ENCODE measurements at places on chromosomes 7 and 10.
A peak's percentile ranks its signal among the peaks of the same experiment; 100 is the strongest.

DNA sequence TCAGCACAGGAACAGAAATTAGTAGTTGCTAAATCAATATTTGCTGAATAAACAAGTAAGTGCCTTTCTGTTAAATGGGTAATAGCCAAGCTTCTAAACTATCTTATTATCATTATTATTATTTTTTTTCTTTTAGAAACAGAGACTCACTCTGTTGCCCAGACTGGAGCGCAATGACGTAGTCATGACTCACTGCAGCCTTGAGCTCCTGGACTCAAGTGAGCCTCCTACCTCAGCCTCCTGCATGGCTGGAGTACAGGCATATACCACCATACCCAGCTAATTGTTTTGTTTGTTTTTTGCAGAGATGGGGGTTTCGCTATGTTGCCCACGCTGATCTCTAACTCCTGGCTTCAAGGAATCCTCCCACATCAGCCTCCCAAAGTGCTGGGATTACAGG is 12.3 kb upstream of the ELN start:
- peaks cover 18% of the 10 kb centered on the region for H3K4me1 ChIP-seq
- no peaks in the 10 kb centered on the region for H3K36me3 ChIP-seq
- H3K27ac ChIP-seq, result no peak overlapping the region
- no peaks in the 10 kb centered on the region for H3K27me3 ChIP-seq
- DNase-seq, result no peak

DNA sequence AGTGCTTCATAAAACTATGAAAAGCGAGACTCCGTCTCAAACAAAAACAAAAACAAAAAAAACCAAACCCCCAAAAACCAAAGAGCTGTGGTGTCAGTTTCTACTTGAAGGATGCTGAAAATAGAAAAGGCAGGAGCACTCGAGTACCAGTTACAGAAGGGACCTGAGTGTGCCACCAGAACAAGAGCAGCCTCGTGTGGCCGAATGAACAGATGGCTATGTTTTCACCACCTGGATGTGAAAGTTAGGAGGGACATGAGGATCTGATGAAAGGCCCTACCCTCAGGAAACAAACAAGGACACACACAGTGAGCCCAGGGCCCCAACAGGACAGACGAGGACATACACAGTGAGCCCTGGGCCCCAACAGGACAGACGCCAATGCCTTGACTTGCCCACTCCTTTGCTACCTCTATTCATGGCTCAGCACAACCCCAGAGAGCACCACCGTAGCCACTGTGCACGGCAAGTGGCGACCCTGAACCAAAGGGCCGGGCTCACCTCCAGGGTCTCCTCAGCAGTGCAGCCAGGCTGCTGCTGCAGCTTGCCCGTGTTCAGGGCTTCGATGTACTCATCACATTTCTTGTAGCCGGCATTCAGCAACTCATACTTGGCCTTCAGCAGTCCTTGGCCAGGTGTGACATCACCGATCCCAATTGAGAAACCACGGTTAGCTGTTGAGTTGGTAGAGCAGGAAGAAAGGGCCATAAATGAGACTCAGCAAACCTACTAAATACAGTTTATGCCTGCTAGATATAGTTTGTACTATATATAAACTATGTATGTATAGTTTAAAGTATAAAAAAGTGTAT is 24.9 kb downstream of the POLR3A start:
- H3K4me3 ChIP-seq, result no peak overlapping the region
- H3K27me3 ChIP-seq, result no peaks in the 10 kb centered on the region
- DNase-seq, result no peak
- H3K4me1 ChIP-seq, result no peaks in the 10 kb centered on the region
- H3K36me3 ChIP-seq, result peaks cover 84% of the 10 kb centered on the region

DNA sequence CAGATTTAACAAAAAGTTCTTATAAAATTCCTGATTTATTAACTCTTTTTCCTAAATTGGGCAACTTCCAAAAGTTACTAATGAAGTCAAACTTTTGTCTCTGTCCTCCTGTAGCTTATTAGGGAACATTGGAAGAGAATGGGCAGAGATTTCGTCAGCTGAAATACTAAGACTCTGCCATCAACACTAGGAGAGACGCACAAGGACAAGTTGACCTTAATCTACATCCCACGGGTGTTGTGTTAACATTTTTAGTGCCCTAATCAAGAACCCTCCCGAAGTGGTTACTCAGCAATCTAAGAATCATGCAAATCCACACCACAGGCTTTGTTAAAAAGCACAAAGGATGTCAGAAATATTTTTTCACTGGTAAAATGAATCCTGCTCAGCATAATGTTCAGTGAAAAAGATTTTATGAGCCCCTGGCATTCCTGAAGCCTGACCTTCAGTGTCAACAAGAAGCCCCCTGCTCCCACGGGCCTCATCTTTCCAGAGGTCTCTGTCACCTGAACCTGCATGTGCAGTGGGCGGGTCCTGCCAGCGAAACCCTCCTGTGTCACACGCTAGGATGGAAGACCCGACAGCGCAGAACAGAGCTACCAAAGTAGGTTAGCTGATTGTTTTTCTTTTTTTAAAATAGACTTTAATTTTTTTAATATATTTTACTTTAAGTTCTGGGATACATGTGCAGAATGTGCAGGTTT is 70.6 kb upstream of the AKR1E2 start:
- no peaks in the 10 kb centered on the region for H3K36me3 ChIP-seq
- H3K27ac ChIP-seq, result no peak overlapping the region
- no peaks in the 10 kb centered on the region for H3K4me1 ChIP-seq
- no peak for DNase-seq
- no peaks in the 10 kb centered on the region for H3K27me3 ChIP-seq

- DNase-seq, result no peak
- no peak overlapping the region for H3K27ac ChIP-seq
- H3K36me3 ChIP-seq, result no peaks in the 10 kb centered on the region
- no peak overlapping the region for H3K4me3 ChIP-seq
- no peaks in the 10 kb centered on the region for H3K4me1 ChIP-seq
- H3K27me3 ChIP-seq, result peaks cover 7% of the 10 kb centered on the region
Observed at GRCh38 chr7:388023-388960, 98.3 kb downstream of the FOXL3 start.

DNA sequence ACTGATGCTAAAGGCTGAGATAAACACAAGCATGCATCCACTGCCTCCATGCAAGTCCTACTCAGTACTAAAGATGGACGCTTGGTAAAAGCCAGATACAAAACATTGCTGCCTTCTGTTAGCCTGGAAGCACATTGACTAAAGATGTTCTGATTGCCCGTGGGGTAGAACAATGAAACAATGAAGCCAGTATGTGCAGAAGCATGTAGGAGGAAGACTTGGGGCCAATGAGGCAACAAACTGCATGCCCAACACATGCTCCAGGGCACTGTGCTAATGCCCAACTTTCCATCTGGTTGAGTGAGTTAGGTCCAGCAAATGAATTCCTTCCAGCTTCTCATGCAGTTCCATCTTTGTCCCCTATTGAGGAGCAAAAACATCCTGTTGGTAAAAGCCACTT is 1245.5 kb downstream of the GATA3 start:
- H3K4me1 ChIP-seq, result no peaks in the 10 kb centered on the region
- H3K27ac ChIP-seq, result no peak overlapping the region
- no peak overlapping the region for H3K4me3 ChIP-seq
- no peak for DNase-seq
- H3K36me3 ChIP-seq, result no peaks in the 10 kb centered on the region
- H3K27me3 ChIP-seq, result peaks cover 4% of the 10 kb centered on the region

DNA sequence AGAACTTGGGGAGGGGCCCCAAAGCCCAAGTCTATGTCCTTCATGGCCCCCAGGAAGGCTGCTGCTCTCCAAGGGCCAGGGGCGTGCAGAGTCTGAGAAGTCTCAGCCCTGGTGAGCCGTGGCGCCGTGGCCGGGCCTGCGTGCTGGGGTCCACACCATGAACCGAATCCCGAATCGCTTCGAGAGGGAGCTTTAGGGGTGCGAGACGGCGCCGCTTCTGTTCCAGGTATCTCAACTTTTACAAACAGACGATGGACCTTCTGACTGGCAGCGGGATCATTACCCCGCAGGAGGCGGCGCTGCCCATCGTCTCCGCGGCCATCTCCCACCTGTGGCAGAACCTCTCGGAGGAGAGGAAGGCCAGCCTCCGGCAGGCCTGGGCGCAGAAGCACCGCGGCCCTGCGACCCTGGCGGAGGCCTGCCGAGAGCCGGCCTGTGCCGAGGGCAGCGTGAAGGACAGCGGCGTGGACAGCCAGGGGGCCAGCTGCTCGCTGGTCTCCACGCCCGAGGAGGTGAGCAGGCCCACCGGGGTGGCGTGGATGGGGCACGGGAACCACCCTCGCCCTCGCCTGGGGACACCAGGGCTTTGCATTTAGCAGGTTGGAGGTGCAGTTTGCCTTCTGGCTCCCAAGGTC is 12.7 kb downstream of the STRA8 start:
- H3K4me1 ChIP-seq, result no peaks in the 10 kb centered on the region
- peaks cover 5% of the 10 kb centered on the region for H3K27me3 ChIP-seq

DNA sequence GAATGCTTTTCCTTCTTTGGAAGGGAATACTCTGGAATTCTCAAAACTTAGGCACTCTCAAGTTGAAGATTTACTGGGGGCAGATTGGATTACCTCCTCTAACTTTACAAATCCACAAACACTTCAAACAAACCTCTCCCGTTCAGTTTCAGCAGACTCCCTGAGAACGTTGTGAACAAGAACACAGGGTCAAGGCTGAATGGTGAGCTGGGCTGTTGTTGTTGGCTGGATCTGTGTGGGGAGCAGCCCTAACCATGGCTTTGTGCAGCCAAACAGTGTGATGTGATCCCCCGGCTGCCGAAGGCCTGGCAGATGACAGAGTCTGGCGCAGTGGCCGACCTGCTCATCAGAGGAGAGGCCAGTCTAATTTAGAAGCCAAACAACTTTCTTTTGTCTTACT is 93.1 kb downstream of the BMPER start:
- H3K27ac ChIP-seq, result no peak overlapping the region
- no peaks in the 10 kb centered on the region for H3K4me1 ChIP-seq
- H3K36me3 ChIP-seq, result no peaks in the 10 kb centered on the region

- H3K4me3 ChIP-seq, result peak overlapping the region; percentile 99
- H3K4me1 ChIP-seq, result peaks cover 5% of the 10 kb centered on the region
- H3K27me3 ChIP-seq, result no peaks in the 10 kb centered on the region
- DNase-seq, result peak; percentile 13
- peak overlapping the region; percentile 97 for H3K27ac ChIP-seq
Observed at GRCh38 chr10:112446055-112446854, 459 bp downstream of the ZDHHC6 start.

- H3K27me3 ChIP-seq, result no peaks in the 10 kb centered on the region
- H3K27ac ChIP-seq, result no peak overlapping the region
- DNase-seq, result peak; percentile 40
- no peaks in the 10 kb centered on the region for H3K36me3 ChIP-seq
- no peak overlapping the region for H3K4me3 ChIP-seq
- peaks cover 1% of the 10 kb centered on the region for H3K4me1 ChIP-seq
Observed at GRCh38 chr7:135326636-135327280, 93.1 kb downstream of the STRA8 start.

DNA sequence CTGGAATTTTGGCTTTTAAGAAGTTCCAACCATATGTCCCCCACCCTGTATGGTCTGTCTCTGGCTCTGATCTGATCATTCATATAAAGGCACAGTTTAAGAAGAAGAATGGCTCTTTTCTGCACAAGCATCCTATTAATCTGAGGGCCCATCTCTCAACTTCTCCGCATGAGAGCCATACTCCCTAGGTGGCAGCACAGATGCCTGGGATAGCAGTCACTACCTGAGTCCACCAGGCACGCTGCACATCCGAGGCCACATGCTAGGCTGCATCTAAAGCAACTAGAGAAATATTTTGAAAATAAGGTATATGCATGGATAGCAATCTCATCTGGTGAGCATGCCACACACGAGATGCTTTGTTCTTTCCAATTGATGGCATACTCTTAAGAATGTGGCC is 565.5 kb downstream of the PARD3 start:
- H3K27me3 ChIP-seq, result no peaks in the 10 kb centered on the region
- no peak overlapping the region for H3K27ac ChIP-seq
- H3K4me1 ChIP-seq, result no peaks in the 10 kb centered on the region
- H3K4me3 ChIP-seq, result no peak overlapping the region
- no peak for DNase-seq
- H3K36me3 ChIP-seq, result no peaks in the 10 kb centered on the region

GRCh38 chr7:50731703-50732582 is 50.8 kb downstream of the GRB10 start:
- H3K27me3 ChIP-seq, result no peaks in the 10 kb centered on the region
- H3K27ac ChIP-seq, result no peak overlapping the region
- DNase-seq, result no peak
- H3K36me3 ChIP-seq, result no peaks in the 10 kb centered on the region
- peaks cover 38% of the 10 kb centered on the region for H3K4me1 ChIP-seq

DNA sequence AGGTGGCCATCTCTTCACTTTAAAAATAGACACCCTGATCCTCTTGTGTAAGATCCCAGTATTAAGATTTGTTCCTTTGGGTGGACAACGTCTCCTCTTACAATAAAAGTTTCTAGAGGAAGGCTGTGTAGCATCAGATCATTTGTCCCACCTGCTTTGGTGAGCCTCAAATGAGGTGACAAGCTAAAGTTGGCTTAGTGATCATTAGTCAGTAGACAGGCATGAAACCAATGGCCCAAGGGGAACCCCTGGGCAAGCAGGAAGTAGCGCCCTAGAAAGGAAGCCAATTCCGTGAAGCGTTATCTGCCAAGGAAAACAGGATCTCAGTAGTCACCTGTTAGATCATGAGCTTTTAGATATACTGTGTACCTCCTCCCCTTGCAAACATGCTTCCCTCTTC is 66.8 kb downstream of the PCGF5 start:
- no peak overlapping the region for H3K27ac ChIP-seq
- no peak for DNase-seq
- no peaks in the 10 kb centered on the region for H3K27me3 ChIP-seq
- no peak overlapping the region for H3K4me3 ChIP-seq
- H3K4me1 ChIP-seq, result no peaks in the 10 kb centered on the region

- H3K27ac ChIP-seq, result peak overlapping the region; percentile 32
- peaks cover 12% of the 10 kb centered on the region for H3K4me1 ChIP-seq
- H3K4me3 ChIP-seq, result peak overlapping the region; percentile 17
- H3K27me3 ChIP-seq, result no peaks in the 10 kb centered on the region
- DNase-seq, result peak; percentile 59
Observed at GRCh38 chr7:14233076-14233867, 243.8 kb upstream of the ETV1 start.
